ENCODE measurements at places on chromosomes 16 and 17.

- H3K27me3 ChIP-seq: peaks cover 6% of the 10 kb centered on the region
- DNase-seq: no peak
- no peaks in the 10 kb centered on the region for H3K36me3 ChIP-seq
- no peak overlapping the region for H3K4me3 ChIP-seq
- no peaks in the 10 kb centered on the region for H3K4me1 ChIP-seq
- H3K27ac ChIP-seq: no peak overlapping the region
Measured at GRCh38 chr17:8133399-8133798, 9.5 kb upstream of the HES7 start.

DNA sequence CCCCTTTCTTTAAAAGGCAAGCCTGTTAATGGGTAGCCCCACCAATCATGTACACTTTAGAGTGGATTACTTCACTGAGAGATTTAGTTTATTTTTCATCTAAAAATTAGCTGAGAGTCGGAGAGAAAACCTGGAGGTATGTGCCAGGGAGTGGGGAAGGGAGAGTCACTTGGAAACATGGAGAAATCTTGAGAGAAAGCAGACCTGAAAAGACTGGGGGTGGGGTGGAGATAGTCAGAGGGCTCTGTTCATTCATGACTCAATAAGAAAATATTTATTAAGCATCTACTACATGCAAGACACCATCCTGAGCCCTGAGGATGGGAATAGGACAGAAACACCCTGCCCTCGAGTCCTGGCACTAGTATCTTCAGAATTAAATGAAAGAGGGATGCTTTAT lies 27.4 kb upstream of the RCVRN start:
- H3K36me3 ChIP-seq: no peaks in the 10 kb centered on the region
- H3K27ac ChIP-seq: no peak overlapping the region
- peaks cover under 1% of the 10 kb centered on the region for H3K4me1 ChIP-seq
- peaks cover 11% of the 10 kb centered on the region for H3K27me3 ChIP-seq
- no peak for DNase-seq
- H3K4me3 ChIP-seq: no peak overlapping the region

GRCh38 chr16:81583893-81584631 lies 139.5 kb downstream of the CMIP start:
- H3K27me3 ChIP-seq: no peaks in the 10 kb centered on the region
- DNase-seq: no peak
- H3K4me3 ChIP-seq: no peak overlapping the region
- no peaks in the 10 kb centered on the region for H3K36me3 ChIP-seq
- no peak overlapping the region for H3K27ac ChIP-seq

- H3K4me1 ChIP-seq: peaks cover 11% of the 10 kb centered on the region
- H3K4me3 ChIP-seq: no peak overlapping the region
- DNase-seq: peak; percentile 82
- no peak overlapping the region for H3K27ac ChIP-seq
Measured at GRCh38 chr16:27721531-27722181, 171.7 kb downstream of the KATNIP start.

- peak overlapping the region; percentile 38 for H3K4me3 ChIP-seq
- H3K27me3 ChIP-seq: no peaks in the 10 kb centered on the region
- H3K36me3 ChIP-seq: no peaks in the 10 kb centered on the region
- DNase-seq: peak; percentile 89
- H3K27ac ChIP-seq: no peak overlapping the region
Measured at GRCh38 chr16:56317998-56318826, 107.1 kb downstream of the AMFR start.

DNA sequence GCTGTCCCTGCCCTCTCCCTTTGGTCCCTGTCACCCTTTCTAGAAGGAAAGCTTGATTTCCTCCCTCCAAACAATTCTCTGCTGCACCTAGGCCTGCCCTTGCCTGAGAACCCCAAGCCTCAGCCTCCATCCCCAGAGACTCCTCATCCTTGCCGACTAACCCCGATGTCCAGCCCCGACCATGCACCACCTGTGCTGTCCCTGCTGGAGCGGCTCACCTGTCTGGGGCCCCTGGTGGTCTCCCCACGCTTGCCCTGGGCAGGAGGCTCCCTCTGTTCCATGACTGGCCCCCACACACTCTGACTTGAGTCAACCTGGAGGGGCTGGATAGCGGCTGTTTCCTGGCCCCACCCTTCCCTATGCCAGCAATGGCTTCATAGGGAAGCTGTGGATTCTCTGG lies 12.0 kb upstream of the SRRM2 start:
- H3K27me3 ChIP-seq: no peaks in the 10 kb centered on the region
- no peaks in the 10 kb centered on the region for H3K4me1 ChIP-seq
- DNase-seq: no peak
- no peak overlapping the region for H3K4me3 ChIP-seq

GRCh38 chr16:47067203-47067602 lies 76.5 kb downstream of the NETO2 start:
- H3K36me3 ChIP-seq: no peaks in the 10 kb centered on the region
- H3K27ac ChIP-seq: no peak overlapping the region
- H3K27me3 ChIP-seq: no peaks in the 10 kb centered on the region
- H3K4me3 ChIP-seq: no peak overlapping the region

DNA sequence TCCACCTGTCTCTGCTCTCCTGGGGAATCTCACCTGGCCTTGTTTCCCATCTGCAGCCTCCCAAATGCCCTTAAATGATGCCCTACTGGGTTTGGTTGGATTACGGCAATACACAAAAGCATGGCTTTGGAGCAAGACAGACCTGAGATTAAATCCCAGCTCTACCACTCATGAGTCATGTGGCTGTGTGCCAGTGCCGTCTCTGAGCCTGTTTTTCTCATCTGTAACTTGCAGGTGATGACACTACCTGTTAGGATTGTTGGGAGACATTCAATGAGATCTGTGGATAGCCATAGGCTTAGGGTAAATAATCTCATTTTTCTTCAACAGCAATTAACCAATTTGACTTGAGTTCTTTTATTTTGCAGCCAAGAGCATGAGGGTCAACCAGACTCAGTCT lies 240.3 kb downstream of the MAF start:
- H3K27me3 ChIP-seq: no peaks in the 10 kb centered on the region
- H3K4me1 ChIP-seq: no peaks in the 10 kb centered on the region
- H3K36me3 ChIP-seq: no peaks in the 10 kb centered on the region
- no peak overlapping the region for H3K4me3 ChIP-seq
- DNase-seq: no peak

DNA sequence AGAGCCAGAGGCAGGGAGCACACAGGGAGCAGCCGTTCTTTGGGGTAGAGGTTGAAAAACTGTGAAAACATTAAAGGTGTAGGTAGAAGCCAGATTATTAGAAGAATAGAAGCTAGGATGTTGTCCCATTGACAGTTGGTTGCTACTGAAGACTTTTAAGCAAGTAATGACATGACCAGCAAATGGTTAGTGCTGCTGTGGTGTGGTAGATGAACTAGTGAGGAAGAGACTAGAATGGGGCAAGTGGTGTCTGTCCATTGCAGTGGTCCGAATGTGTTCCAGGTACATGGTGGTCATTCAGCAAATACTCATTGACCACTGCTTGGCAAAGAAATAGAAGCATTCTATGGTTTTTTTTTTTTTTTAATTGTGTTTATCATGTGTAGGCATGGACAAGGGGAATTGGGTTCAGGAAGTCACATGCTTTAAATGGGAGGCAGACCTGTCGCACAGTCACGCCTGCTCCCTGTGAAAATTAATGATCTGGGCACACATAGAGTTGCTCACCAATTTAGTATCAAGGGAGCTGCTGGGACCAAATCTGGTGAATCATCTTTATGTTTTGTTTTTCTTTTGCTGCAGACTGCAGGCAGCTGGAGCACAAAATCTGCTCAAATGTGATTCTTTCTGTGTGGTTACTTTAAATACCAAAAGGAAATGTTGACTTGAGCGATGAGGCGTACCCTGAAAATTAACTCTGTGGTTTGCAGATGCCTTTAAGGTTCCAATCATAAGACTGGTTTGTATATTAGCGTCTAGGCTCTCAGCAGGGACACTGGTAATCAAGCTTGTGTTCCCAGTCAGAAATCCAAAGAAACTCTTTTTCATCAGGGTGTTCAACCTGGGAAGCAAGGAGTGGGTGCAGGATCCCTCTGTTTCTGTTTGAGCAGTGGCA lies 30.7 kb downstream of the YPEL2 start:
- peaks cover 84% of the 10 kb centered on the region for H3K4me1 ChIP-seq
- no peaks in the 10 kb centered on the region for H3K27me3 ChIP-seq
- H3K4me3 ChIP-seq: no peak overlapping the region
- DNase-seq: no peak
- no peaks in the 10 kb centered on the region for H3K36me3 ChIP-seq

- no peak for DNase-seq
- no peak overlapping the region for H3K27ac ChIP-seq
- no peaks in the 10 kb centered on the region for H3K36me3 ChIP-seq
- H3K4me1 ChIP-seq: no peaks in the 10 kb centered on the region
Measured at GRCh38 chr17:2563061-2563460, 30.4 kb upstream of the PAFAH1B1 start.

- H3K27me3 ChIP-seq: no peaks in the 10 kb centered on the region
- DNase-seq: no peak
- H3K36me3 ChIP-seq: no peaks in the 10 kb centered on the region
- H3K4me1 ChIP-seq: no peaks in the 10 kb centered on the region
- no peak overlapping the region for H3K4me3 ChIP-seq
Measured at GRCh38 chr17:60759756-60760155, 82.1 kb downstream of the BCAS3 start.

DNA sequence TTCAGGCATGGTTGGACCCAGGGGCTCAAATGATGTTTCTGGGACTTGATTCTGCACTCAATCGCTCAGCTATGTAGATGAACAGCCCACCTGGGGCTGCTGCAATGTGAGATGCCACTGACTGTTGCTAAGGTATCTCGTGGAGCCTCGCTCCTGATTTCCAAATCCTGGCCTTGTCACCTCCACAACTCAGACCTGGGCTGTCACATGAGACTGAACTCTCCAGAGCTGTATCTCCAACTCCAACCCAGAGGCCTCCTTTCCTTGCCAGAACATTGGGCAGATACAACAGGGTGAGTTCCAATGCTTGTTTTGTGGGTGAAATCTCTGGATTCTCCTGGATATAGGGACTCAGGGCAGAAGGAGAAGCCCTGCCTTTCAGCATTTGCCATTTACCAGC lies 79.5 kb downstream of the GNAO1 start:
- peak overlapping the region; percentile 79 for H3K27ac ChIP-seq
- H3K36me3 ChIP-seq: no peaks in the 10 kb centered on the region
- DNase-seq: no peak
- no peak overlapping the region for H3K4me3 ChIP-seq
- no peaks in the 10 kb centered on the region for H3K27me3 ChIP-seq
- peaks cover 7% of the 10 kb centered on the region for H3K4me1 ChIP-seq

DNA sequence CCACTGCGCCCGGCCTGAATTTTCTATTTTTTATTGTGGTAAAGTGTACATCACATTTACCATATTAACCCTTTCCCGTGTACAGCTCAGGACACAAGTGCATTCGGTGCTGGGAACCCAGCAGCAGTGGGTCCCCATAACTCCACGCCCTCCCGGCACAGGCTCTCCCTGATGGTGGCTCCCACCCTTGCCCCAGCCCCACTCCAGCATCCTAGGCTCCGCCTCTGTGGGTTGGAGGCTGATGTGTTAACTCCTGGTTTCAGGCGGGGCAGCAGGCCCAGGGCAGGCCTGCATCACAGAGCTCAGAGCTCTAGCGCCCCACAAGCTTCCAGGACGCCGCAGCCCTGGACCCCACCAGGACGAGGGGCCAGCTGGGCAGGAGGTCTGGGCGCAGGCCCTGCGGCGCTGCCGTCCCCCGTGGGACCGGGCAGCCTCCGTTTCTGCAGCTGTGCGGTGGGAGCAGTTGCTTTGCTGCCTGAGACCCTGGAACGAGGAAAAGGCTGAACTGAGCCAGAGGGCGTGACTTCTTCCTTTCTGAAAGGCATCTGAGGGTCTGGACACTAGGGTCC lies 19.6 kb downstream of the ZFPM1 start:
- no peaks in the 10 kb centered on the region for H3K27me3 ChIP-seq
- no peak overlapping the region for H3K27ac ChIP-seq
- H3K4me3 ChIP-seq: no peak overlapping the region
- no peak for DNase-seq
- H3K36me3 ChIP-seq: no peaks in the 10 kb centered on the region
- H3K4me1 ChIP-seq: no peaks in the 10 kb centered on the region

DNA sequence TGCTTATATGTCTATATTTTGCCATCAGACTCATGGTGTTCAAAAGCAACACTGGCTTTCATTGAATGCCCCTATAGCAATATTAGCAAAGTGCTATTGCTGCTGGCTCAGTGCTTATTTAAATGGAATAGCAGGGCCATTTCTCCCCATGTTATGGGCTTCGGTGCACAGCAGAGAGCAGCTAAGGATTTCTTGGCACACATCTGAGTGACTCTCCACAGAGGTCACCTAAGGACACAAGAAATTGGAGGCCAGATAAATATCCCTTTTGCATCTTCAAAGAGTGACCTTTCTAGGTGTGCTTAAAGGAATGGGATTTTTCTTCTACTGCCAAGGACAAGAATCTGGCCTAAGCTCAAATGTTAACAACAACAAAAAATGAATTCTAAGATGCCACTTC lies 751.8 kb downstream of the CDH11 start:
- no peak overlapping the region for H3K27ac ChIP-seq
- no peaks in the 10 kb centered on the region for H3K36me3 ChIP-seq
- no peak for DNase-seq
- H3K4me3 ChIP-seq: no peak overlapping the region
- no peaks in the 10 kb centered on the region for H3K27me3 ChIP-seq
- no peaks in the 10 kb centered on the region for H3K4me1 ChIP-seq

Measured in tibial artery (tissue), 4 donors.